ENCODE measurements at places on chromosomes 12 and 14.
A peak's percentile ranks its signal among the peaks of the same experiment; 100 is the strongest.

DNA sequence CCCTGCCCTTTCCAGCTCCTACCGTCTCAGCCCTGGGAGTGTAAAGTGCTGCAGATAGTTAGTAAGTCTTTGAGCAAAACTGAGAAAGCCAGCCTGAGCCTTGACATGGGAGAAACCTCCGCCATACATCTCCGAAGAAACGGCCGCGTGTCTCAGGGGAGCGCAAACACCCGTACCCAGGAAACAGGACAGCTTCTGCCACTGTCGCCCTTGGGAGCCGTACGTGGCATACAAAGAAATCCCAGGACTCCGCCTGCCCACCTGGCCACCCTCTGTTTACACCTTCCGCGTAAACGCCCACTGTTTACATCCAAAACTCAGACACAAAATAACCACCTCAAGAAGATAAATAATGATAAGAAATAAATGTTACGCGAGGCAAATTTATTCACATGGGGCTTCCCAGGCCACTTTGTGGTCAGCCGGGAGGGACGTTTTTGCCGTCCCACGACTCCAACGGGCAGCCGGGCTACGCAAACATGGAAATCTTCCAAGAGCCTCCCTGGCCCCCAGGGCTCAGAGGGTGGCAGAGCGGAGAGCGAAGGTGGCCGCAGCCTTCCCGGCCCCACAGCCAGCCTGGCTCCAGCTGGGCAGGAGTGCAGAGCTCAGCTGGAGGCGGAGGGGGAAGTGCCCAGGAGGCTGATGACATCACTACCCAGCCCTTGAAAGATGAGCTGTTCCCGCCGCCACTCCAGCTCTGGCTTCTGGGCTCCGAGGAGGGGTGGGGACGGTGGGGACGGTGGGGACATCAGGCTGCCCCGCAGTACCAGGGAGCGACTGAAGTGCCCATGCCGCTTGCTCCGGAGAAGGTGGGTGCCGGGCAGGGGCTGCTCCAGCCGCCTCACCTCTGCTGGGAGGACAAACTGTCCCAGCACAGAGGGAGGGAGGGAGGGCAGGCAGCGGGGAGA lies at the start of gene BDKRB2:
Gene BDKRB2 (plus strand): TSS at position 689 of the 908 bp plus-strand sequence. CDS start 32,269 bp downstream, outside the sequence.
- DNase-seq: peak; percentile 89

DNA sequence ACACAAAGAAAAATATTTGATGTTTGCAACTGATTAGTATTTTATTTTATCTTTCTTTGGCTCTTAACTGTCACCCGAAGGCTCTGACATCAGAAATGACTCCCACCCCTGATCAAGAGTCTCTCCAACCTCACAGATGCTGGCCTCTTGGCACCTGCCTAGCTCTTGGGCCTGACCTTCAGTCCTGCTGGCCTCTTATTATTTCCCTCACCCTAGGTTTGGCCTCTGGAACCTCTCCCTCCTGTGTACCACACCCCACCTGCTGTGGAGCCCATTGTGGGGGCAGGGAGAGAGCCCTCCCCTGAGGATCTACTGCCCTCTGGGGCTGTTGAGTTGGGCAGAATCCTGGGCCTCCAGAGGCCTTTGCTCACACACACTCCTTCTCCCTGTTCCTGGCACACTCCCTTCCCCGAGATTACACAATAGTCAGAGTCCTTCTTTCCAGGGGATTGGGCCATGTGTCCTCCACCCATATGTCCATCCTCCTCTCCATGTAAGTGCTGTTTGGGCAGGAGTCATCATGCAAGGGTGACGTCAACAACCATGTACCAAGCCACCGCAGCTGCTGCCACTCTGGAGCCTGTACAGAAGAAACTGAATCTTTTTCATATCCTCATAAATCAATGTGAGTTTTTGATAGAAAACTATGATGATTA lies 124.3 kb downstream of the RASSF9 start:
- no peak for DNase-seq

- no peak for DNase-seq
These were observed 65.9 kb downstream of the KCNA1 start for GRCh38 chr12:4975574-4975973.

GRCh38 chr14:105987563-105987962 lies 461.2 kb downstream of the TMEM121 start:
- no peak for DNase-seq

- DNase-seq: no peak
These were observed 30.5 kb upstream of the TMEM179 start for GRCh38 chr14:104634886-104635570.

GRCh38 chr14:89750908-89751392 lies 203.6 kb downstream of the EFCAB11 start:
- DNase-seq: no peak

- DNase-seq: no peak
These were observed 22.2 kb upstream of the CFAP54 start for GRCh38 chr12:96466939-96467751.

GRCh38 chr14:37436519-37436918 lies 158.5 kb downstream of the FOXA1 start:
- no peak for DNase-seq

DNA sequence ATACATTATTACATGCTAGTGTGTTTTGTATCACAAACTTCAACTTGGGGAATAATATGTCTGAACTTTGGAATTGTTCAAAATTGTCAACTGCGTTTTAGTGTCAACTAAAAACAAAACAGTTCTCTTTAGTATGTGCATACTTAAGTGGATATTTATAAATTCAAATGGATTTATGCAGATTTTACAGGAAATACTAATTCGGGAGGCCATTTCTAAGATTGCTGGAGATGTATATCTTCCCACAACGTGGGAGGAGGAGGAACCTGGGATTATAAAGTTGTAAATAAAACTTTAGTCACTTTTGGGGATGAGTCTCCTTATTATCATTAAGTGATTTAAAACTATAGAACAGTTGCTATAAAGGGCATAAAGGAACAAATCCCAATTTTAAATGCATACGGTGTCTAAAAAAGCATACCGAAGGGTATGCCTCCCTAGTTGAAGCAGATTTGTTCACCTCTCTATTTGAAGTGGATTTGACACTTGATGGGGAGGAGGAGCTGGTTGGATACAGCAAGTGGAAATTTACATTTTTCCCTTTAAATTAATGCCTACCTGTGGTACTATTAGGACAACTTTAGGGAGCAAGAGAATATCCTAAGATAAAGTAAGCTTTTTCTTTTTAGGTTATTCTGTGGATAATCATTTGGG lies 2.7 kb downstream of the PDE3A start:
- DNase-seq: no peak

DNA sequence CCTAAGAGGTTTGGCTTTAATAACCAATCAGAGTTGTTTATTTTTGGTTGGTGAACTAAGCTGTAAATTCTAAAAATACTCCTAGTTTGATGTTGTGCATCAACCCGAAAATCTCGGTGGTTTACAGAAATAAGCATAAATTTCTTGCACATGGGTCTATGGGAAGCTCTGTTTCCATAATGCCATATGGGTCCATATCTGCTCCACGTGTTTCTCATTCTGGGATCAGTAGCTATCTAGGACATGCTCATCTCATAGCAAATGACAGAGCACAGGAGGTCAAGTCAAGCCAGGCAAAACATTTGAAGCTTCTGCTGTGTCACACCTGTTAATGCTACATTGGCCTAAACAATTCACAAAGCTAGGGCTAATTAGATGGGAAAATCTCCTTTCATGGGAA lies 23.1 kb downstream of the NUP37 start:
- DNase-seq: no peak

DNA sequence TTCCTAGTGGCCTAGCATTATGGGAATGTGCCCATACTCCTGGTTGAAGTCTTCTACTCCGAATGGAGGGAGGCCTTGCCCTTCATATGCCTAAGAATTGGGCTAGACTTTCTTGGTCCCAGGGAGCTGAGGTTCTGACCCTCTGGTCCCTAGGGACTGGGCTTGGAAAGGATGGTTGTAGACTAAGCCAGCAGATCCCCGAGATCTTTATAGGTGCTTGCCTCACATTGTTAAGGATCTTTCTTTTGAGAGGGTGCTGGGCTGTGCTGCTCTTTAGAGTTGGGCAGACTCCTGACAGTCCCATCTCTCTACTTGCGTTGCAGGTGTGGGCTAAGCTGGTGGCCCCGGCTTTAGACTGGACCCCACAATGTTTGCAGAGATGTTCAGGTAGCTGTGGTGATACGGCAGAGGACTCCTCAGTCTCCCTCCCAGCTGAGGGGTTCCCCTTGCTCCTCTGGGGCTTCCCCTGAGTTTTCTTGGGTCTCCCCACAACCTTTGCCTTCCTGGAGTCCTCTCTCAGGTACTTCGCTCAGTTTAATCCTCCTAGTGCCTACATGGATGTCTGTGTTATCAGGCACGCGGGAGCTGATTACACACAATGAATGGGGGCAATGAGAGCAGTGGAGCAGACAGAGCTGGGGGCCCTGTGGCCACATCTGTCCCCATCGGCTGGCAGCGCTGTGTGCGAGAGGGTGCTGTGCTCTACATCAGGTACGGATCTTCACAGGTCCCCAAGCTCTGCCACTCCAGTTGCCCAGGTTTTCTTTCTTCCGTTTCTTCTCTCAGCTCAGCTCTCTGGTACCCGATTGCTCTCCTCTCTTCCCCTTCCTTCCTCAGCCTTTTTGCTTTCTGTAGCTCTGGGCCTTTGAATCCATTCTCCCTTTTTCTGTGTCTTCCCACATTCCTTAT lies 1.3 kb downstream of the MBD6 start:
- DNase-seq: no peak

DNA sequence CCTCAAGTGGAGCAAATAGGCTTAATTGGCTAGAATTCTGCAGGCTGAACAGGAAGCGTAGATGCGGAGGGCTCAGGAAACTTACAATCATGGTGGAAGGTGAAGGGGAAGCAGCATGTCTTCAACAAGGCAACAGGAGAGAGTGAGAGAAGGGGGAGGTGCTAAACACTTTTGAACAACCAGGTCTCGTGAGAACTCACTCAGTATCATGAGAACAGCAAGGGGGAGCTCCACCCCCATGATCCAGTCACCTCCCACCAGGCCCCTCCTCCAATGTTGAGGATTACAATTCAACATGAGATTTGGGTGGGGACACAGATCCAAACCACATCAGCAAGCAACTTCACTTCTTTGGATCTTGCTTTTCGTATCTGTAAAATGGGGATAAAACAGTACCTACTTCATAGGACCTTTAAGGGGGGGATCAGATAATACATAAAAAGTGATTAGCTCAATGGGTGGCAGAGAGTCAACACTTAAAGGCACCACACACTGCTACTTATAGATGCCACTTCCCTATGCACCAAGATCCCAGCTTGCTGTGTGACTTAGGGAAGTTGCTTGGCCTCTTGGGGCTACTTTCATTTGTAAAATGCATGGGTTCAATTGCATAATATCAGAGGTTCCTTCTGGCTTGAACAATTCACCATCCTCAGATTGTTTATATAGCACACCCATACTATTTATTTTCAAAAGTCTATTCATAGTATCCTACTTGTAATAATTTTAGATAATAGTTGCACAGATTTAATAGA lies 184.8 kb upstream of the RPH3A start:
- no peak for DNase-seq

Data from SW480 (cell line).